GM19239 (cell line): ENCODE measurements at places on chromosomes 11 and 22.

DNA sequence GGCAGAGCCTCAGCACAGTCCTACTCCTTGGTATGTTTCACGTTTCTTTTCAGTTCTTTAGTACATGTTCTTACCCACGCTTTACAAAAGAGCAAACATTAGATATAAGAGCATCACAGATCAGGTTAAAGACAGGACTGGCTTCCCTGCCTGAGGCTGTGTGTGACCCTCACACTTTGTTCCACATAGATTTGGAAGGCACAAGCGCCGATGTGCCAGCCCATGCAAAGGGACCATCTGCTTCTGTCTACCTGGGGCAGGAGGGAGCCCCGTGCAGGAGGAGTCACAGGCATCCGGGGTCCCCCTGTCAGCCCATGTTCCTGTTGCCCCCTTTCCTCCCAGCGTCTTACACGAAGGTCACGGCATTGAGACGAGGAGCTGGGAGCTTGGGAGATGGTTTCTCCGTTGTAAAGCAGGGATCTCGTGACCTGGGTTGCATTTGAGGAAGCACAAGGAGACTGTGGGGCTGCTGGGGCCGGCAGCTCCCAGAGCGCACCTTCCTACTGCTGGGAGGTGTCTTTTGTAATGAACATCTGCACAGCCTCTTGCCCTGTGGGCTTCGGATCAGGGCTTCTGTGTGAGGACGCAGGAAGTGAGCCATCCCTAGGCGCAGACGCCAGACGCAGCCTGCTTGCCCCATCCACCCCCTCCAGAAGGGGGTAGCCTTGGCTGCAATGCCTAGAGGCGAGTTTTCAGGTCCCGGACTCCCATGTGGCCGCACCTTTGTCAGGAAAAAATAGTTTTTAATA is 72.6 kb downstream of the SCN3B start:
- DNase-seq: no peak

- no peak for DNase-seq
These were observed 10.0 kb upstream of the AMBRA1 start for GRCh38 chr11:46603704-46604308.

DNA sequence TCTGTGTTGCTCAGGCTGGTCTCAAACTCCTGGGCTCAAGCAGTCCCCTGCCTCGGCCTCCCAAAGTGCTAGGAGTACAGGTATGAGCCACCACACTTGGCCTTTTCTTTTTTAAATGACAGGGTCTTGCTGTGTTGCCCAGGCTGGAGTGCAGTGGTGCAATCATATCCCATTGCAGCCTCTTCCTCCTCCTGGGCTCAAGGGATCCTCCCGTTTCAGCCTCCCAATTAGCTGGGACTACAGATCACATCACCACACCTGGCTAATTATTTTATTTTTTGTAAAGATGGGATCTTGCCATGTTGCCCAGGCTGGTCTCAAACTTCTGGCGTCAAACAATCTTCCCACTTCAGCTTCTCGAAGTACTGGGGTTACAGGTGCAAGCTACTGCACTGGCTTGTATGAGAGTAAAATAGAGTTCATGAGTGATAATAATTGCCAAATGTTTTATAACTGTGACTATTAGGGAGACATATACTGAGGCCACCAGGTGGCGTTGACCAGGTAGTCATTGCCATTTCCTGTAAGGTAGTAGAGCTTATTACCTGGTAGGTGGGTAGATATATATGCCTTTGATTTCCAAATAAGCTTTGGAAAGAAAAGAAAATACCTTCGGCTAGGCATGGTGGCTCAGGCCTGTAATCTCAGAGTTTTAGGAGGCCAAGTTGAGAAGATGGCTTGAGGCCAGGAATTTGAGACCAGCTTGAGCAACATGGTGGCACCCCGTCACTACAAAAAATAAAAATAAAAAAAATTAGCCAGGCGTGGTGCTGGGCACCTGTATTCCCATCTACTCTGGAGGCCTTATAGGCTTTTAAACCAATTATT is 5.4 kb downstream of the FDX1 start:
- DNase-seq: no peak

GRCh38 chr22:24587251-24587650 is 5.6 kb downstream of the LRRC75B start:
- no peak for DNase-seq

- no peak for DNase-seq
These were observed 1.4 kb downstream of the MYOD1 start for GRCh38 chr11:17720796-17721171.

- DNase-seq: no peak
These were observed 1.3 kb upstream of the NPTXR start for GRCh38 chr22:38845004-38845740.

- DNase-seq: peak; percentile 31
These were observed 35.5 kb downstream of the USP28 start for GRCh38 chr11:113839842-113840241.

GRCh38 chr11:3723014-3723708 is 52.0 kb upstream of the CHRNA10 start:
- no peak for DNase-seq

DNA sequence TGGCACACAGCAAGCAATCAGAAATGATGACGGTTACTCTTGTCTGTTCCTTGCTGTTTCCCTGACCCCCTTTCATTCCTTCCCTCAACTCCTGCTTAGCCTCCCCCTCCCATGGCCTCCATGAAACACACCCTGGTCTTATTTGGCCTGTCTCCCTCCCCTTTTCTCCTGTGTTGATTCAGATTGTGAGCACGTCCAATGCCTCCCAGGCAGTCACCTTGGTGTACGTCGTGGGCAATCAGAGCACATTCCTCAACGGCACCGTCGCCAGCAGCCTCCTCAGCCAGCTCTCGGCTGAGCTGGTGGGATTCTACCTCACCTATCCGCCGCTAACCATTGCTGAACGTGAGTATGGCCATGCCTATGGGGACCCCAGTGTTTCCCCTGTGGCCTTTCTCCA is 141.1 kb downstream of the C11orf91 start:
- DNase-seq: no peak

DNA sequence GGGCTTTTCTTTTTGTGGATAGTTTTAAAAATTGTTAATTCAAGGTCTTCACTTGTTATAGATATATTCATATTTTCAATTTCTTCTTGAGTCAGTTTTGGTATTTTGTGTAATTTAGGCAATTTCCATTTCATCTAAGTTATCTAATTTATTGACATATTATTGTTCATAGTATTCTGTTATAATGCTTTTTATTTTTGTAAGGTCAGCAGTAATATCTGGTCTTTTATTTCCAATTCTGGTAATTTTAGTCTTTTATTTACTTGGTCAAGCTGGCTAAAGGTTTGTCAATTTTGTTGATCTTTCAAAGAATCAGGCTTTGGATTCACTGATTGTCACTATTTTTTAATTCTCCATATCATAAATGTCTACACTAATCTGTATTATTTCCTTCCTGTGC is 60.1 kb downstream of the HORMAD2 start:
- DNase-seq: no peak

DNA sequence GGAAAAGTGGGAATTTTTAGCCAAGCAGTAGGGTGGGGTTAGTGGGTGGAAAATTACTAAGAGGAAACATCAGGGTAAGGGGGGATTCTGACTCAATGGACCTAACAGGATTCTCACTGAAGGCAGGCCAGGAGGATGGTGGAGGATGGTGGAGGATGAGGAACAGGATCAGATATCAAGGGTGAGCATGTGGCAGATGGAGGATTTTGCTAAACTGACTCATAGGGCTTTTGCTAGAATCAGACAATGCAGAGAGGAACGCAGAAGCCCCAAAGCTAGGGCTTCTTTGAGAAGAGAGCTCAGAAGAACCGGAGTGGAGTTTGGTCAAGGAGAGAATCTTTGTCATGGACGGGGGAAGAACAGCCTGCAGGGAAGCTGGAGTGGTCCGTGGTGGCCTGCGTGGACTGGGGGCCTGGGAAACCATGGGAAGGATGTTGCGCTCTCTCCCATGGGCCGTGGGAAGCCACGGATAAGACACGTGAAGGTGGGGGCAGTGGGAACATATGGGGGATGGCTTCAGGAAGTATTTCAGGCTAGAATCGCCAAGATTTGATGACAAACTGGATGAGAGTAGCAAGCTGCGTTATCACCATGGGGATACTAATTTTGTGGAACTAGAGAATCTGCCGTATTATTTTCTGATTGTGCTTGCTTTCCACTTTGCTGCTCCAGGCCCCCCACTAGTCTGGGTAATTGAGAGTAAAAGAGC is 165.2 kb downstream of the LDLRAD3 start:
- no peak for DNase-seq

DNA sequence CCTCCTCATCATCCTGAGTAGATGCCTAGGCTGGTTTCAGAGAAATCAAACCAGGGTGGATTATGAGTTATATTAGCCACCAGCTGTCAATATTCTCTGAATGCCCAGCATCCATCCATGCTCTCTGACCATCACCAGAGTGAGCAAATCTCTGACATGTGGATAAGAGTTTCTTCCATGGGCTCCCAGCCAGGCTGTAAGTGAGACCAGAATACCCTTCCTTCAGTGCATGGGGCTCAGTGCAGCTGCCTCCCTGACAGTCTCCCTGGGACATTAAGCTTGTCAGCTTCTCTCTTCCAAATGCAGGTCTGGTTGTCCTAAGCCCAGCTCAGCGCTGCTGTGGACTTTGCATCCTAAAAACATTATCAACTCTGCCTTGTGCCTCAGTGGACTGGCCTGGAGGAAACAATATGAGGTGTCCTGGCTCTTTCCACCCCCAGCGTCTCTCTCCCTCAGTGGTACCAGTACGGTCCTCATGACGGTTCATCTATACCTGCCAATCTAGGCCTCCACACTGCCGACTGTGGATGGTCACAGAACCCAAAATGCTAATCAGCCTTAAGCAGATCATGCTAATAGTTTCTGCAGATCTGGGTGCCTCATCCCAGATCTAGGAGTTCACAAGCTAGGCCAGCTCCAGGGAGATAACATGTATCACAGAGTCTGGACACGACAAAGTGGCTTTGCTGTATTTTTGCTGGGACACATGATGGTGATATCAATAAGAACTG is 41.6 kb upstream of the PRAME start:
- no peak for DNase-seq
